ENCODE measurements at places on chromosomes 11 and 22.

DNA sequence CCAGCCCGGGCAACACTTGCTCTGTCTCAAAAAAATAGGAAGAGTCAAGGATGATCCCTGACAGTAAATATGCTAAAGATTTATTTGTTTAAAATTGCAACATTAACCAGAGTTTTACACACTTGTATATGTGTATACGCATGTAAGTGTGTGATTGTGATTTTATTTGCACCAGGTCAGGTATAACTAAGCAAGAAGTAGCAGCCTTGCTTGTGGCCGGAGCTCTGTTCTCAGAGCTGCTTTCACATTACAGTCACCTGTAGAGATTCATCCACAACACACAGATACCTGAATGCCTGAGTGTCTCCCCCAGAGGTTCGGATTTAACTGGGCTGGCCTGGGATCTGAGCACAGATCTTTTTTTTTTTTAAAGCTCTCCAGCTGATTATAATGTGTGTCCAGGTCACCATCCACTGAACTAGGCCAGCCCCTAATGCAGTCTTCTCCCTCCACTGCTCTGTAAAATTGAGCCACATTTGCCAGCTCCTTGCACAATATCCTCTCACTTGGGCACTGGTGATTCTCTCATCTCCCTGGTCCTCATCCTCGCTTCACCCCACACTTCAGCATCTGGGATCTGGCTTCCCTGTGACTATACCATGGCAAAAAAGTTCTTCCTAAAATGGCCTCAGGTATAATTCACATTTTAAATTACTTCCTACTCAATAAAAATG, 48.3 kb downstream of the LIF start:
- no peak for DNase-seq

- DNase-seq: no peak
Measured at GRCh38 chr11:69810289-69811118, 8.7 kb downstream of the FGF3 start.

DNA sequence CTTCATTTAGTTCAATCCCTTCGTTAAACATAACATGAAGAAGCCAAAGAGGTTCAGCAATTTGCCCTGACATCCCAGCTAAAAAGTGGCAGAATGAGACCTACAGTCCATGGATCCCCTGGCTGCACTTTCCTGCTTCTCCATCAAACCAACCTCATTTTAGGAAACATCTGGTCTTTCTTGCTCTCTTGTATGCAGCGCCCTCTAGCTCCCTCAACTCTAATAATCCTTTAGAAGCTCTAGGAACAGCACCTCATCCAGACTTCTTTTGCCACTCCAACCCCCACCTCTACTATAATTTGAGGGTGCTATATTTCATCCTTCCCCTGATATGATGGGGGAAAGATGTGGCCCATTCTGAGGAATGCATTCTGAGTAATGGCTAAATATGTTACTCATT, 7.4 kb downstream of the CNTF start:
- no peak for DNase-seq

- DNase-seq: no peak
Measured at GRCh38 chr11:115420505-115420904, 83.7 kb downstream of the CADM1 start.

DNA sequence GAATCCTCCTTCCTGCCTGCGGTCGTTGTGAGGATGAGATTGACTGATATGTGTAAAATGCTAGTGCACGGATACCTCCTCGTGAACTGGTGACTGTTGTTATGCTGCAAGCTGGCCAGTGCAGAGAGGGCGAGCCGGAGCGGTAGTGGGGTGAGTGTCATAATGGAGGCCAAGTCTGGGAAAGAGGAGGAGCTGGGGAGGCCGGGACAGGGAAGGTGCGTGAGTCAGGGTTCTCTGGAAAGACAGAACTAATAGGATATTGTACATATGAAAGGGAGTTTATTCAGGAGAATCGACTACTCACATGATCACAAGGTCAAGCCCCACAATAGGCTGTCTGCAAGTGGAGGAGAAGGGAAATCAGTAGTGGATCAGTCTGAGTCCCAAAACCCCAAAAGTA, 56.8 kb upstream of the FADD start:
- no peak for DNase-seq

- DNase-seq: no peak
Measured at GRCh38 chr11:11335043-11335442, 18.0 kb downstream of the CSNK2A3 start.

DNA sequence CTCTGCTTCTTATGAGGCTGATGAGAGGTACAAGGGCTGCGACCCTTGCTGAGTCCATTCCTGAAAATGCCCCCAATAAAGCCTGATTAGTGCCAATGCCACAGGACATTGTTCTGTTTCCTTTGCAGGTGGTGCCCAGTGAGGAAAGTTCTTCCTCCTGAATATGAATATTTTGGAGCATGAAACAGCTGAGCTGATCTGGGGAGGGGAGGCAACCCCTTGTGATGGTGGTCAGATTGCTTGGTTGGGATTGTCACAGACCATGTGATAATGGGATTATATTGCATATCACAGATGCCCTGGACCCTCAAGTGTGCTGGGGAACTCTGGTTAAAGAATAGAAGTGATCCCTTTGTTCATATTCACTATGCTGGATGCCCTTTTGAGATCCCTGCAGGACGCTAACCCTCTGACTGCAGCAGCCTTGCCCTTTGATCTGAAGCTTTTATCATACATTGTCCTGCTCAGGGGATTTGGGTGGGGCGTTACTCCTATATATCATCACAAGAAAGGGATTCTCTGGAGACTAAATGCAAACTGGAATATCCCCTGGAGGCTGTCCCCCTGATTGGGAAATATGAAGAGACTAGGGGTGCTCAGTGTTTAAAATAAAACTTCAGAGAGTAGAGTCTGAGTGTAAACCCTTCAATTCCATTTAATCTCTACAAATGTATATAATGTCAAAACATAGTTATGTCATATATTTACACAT, 76.9 kb upstream of the TOP3B start:
- no peak for DNase-seq

GRCh38 chr22:18091916-18092526, 14.2 kb downstream of the PEX26 start:
- DNase-seq: peak; percentile 80

GRCh38 chr11:128528294-128528693, 59.1 kb downstream of the ETS1 start:
- no peak for DNase-seq

- peak; percentile 65 for DNase-seq
Measured at GRCh38 chr11:65493367-65494176, 5.3 kb upstream of the MALAT1 start.

DNA sequence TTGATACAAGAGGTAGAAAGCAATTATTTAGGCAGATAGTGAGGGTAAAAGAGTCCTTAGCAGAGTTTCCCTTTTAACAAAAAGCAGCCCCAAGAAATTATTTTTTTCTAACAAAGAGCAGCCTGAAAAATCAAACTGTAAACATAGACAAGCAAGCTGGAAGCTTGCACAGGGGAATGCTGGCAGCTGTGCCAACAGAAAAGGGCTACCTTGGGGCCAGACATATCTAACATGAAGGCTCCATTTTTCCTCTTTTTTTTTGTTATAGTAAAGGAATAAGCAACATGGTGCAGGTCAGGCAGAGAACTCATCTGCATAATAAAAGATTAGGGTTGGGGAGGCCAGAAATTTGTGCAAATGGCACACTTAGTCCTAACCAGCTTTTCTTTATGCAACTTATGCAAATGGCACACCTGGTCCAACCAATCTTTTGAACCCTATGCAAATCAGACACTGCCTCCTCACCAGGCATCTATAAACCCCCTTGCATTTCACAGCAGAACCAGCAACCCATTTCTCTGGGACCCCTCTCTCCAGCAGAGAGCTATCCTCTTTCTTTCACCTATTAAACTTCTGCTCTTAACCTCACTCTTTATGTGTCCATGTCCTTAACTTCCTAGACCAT, 41.8 kb downstream of the PDGFD start:
- no peak for DNase-seq

DNA sequence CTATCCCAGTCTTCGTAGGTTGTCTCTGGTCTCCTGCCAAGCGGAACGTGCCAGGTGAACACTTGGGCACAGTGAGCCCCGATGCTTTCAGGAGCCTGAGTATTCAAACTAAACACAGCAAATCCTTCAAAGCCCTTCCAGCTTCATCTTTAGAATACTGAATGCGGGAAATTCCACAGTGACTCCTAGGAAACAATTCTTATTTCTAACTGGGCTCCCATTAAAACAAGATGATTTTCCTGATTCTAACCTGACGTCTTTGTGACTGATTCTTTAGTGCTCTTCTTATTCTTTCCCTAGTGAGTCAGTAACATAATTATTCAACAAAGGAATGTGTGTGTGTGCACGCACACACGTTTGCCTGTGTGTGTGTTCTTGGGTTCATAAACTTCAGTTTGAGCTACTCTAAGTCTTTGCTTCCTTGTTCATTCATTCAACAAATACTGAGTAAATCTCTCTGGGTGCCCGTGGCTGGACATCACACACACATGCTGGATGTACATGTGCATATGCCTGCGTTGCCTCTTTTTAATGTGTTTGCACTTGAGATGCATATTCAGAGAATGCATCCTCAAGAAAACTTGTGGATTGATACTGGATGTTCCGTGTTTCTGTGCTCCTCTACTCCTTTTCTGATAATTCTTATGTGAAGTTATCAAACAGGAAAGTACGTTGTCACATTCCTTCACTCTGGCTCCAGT, 134.5 kb downstream of the WNT7B start:
- DNase-seq: no peak

- DNase-seq: peak; percentile 44
Measured at GRCh38 chr22:17896586-17896985, 122.3 kb upstream of the BID start.

- no peak for DNase-seq
Measured at GRCh38 chr22:31618471-31619176, 43.4 kb downstream of the PISD start.

- no peak for DNase-seq
Measured at GRCh38 chr11:102328748-102329147, 11.5 kb downstream of the BIRC3 start.

Data from left ventricle myocardium inferior (tissue), 1 donor.